ENCODE measurements at places on chromosomes 1 and 21. TPM values are rescaled to one million over a fixed set of nuclear protein-coding genes. Genes with fewer than 3 reads are reported as not detected.

DNAJC8 gene
- 106 TPM for total RNA-seq

MRPL20 gene
- total RNA-seq, result 101 TPM

RIIAD1 gene
- total RNA-seq, result not detected

AMY2A gene
- total RNA-seq, result not detected

SHE gene
- total RNA-seq, result not detected

ALG14 gene
- 2.1 TPM for total RNA-seq

TRPM2 gene
- 29.6 TPM for total RNA-seq

CLEC20A gene
- total RNA-seq, result not detected

PIGM gene
- 7.3 TPM for total RNA-seq

KAZN gene
- 1.4 TPM for total RNA-seq

RORC gene
- 1.2 TPM for total RNA-seq

KRTAP10-8 gene
- not detected for total RNA-seq

UBL4B gene
- total RNA-seq, result not detected

KCNJ6 gene
- total RNA-seq, result not detected
